IMR-90 (cell line): ENCODE measurements at places on chromosomes 2 and 18.

DNA sequence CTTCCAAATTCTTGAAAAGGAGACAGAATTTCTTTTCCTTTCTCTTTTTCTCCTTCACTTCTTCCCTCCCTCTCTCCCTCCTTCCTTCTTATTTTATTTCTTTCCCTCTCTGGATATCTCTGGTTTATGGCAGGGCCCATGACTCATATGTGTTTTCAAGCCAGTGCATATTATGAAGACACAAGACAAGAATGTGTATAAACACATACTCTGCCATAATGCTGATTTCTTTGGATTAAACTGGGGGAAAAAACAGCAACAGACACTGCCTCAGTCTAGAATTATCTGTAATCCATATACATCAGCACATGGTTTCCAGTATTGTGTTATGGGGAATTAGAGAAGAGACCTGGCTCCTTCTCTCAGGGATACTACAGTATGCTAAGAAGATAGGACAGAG lies 82.8 kb upstream of the CPO start:
- DNase-seq: peak; percentile 50

DNA sequence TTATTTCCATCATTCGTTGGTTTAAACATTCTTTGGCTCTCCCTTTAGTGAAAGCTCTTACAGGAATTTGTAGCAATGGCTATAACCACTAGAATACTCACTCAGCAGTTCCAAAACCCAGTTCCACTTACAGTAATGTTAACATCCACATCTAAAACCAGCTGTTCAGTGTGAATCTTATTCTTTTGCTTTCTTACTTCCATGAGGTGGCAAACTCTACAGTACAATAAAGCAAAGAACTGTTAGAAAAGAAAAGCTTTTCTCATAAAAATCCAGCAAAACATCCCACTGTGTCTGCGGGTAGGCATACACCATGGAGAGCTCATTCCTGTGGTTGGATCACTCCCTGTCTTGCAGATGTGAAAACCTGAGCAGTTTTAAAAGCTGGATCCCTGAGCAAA lies 147.1 kb downstream of the ARHGAP28 start:
- DNase-seq: peak; percentile 45

DNA sequence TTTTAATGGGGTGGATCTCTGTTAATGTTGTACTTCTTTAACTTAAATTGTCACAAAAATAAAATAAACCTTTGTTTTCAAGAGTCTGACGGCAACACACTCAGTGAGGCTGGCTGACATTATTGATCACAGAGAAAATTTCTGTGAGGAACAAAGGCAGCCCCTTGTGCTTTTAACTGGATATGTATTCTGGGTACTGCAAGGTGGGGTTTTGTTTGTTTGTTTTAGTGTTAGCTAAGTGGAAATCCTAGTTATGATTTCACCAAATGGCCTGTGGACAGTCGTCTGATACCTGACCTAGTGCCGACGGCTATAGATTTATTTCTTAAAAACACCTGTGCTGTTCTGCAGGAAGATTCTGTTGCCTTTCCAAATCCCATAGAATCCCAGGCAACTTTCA lies 1329.5 kb upstream of the ZEB2 start:
- DNase-seq: no peak

- no peak for DNase-seq
These were observed 729 bp upstream of the REL start for GRCh38 chr2:60880643-60881046.

GRCh38 chr2:9149726-9150567 lies 56.7 kb upstream of the ASAP2 start:
- no peak for DNase-seq

- DNase-seq: peak; percentile 34
These were observed 90.1 kb downstream of the ACKR3 start for GRCh38 chr2:236659758-236660150.

- DNase-seq: no peak
These were observed 60.9 kb downstream of the KCTD1 start for GRCh38 chr18:26487437-26487836.

- no peak for DNase-seq
These were observed 260.8 kb downstream of the SH3BP4 start for GRCh38 chr2:235212501-235213158.

- DNase-seq: no peak
These were observed 279.8 kb upstream of the DLGAP1 start for GRCh38 chr18:4734903-4735302.

DNA sequence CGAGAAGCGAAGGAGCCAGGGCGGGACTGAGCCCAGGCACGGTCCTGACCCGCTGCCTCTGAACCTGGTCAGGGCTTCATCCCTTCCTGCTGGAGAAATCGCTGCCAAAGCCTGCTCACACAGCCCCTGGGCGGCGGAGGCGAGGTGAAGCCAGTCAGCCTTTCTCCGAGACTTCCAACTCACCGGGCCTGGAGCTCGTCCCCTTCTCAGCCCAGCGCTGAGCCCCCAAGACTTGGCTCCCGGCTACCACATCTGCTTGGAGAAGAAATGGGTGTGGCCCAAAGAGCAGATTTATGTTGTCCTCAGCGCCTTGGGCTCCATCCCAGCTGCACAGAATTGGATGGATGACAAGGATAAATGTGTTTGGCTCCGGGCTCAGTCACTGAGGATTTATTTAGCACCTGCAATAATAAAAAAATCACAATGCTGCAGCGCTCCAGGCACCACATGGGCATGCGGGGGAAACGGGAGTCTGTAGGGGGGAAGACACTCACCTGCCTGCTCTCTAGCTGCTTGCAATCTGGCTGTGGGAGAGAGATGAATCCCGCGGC lies 64.9 kb downstream of the ACTR2 start:
- no peak for DNase-seq

DNA sequence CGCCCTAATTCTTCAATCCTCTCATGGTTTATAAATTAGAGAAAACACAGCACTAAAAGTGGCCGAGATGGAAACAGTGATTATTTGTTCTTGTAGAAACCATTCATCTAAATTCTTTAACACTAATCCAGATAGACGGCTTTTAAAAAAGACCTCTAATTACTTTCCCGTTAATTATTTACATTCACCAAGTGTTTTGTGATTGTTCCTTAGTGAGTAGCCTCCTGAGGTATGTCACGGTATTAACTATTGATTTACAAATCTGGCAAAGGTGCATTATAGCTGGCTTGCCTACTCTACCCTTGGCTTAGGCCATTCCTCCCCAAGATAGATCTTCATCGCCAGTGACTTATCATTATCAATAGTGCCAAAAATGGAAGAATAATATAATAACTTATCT lies 436.4 kb upstream of the ST6GAL2 start:
- DNase-seq: no peak

DNA sequence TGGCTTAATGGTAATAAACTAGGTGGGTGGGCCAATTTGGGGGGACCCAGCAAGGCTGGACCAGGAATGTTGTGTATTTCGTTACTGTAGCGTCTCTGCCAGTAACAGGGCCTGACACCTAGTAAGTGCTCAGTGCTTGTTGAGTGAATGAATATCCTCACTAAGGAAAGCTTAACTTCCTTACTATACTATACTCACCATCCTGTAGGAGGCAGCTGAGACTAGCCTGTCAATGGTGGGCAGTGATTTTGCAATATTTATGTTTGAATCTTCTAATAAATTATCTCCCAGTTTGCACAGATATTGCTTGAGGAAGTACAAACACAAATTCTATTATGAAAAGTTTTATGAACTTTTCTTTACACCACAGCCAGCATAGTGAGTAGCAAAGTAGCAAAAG lies 370.7 kb upstream of the SYT4 start:
- no peak for DNase-seq
